ENCODE measurements at places on chromosomes 4 and X.

- no peak for DNase-seq
Observed at GRCh38 chr4:8699063-8699385, 106.5 kb downstream of the CPZ start.

DNA sequence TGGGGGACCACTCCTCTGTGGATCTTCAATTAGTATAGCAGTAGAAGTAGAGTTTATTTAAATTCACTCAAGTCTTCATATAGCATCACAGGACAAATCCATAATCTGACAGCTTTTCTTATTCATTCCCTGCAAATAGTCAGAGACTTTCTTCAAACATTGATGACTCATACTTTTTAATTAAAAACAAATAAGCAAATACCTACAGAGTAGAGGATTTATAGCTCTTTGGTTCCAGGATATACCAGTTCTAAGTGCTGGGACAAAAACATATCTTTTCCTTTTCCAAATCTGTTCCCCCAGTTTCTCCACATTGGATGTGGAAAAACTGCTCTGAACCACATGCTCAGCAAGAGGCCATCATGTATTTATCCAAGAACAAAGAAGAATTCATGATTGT lies 24.1 kb downstream of the EMCN start:
- DNase-seq: no peak

DNA sequence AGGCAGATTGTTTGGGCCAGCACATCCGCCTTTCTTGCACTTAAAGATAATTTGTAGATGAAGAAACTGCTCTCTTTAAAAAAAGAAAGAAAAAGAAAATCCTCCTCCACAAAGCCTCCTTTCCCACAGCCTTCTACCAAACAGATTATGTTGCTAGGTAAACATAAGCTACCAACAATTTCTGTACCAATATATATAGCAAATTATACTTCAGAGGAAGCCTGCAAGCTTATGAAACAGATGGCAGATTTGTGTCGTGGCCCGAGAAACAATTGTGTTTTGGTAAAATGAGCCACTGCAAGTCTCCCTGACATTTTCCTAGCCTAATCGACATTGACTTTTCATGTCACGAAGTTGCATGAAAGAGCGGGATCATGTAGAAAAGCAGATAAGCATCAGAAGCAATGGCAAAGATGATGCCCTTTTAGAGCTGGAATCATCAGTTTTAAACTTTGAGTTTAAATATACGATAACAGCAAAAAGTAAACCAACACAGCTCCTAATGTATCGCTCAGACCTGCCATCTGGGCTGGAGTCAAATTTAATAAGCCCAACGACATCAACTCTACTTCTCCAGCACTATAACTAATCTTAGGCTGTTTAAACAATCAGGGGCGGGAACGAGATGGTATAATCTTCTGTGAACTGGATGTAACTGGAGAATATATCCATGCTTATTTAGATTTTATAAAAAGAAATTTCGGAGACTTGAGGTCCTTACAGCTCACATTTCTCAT lies 94.9 kb upstream of the PLAC1 start:
- DNase-seq: no peak

- no peak for DNase-seq
Observed at GRCh38 chrX:150635952-150636351, 57.2 kb upstream of the MTMR1 start.

GRCh38 chr4:96356591-96357370 lies 516.9 kb downstream of the PDHA2 start:
- no peak for DNase-seq

GRCh38 chrX:34487364-34487763 lies 169.7 kb downstream of the TMEM47 start:
- no peak for DNase-seq

- DNase-seq: no peak
Observed at GRCh38 chr4:37530451-37530850, 155.7 kb downstream of the RELL1 start.

- no peak for DNase-seq
Observed at GRCh38 chrX:13128104-13128503, 83.7 kb upstream of the FAM9C start.

DNA sequence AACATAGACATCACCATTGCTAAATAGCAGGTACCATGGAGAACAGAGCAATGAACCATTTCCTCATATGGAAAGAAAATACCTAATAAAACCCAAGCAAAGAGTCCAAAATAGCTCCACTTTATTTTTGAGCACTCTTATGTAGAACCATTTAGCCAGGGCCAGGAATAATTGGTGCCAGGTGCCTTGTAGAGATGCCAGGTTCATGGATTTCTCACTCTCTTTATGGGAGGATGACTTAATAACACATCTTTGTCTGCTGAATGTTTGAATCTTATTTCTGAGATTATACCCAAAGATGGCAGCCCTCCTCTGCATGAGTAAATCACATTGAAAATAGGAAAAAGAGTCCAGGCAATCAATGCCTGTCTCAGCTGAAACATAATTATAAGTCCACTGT lies 212.3 kb upstream of the SFRP2 start:
- DNase-seq: no peak

DNA sequence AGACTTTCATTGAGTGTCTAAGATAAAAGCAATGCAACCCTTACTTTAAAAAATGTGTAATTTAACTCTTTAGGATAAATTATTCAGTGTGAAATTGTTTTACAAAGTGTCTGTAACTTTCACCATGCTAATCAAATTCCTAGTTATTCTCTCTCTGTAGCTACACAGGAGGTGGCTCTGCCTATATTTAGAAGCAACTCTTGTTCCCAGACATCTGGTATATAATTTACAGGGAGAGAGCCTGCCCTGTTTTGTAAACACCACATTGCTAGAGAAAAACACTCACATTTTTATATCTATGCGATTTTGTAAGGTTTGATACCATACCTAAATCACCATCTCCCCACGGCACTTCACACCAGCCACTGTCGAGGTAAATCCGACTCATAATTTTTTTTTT lies 35.5 kb upstream of the SPATA4 start:
- no peak for DNase-seq

DNA sequence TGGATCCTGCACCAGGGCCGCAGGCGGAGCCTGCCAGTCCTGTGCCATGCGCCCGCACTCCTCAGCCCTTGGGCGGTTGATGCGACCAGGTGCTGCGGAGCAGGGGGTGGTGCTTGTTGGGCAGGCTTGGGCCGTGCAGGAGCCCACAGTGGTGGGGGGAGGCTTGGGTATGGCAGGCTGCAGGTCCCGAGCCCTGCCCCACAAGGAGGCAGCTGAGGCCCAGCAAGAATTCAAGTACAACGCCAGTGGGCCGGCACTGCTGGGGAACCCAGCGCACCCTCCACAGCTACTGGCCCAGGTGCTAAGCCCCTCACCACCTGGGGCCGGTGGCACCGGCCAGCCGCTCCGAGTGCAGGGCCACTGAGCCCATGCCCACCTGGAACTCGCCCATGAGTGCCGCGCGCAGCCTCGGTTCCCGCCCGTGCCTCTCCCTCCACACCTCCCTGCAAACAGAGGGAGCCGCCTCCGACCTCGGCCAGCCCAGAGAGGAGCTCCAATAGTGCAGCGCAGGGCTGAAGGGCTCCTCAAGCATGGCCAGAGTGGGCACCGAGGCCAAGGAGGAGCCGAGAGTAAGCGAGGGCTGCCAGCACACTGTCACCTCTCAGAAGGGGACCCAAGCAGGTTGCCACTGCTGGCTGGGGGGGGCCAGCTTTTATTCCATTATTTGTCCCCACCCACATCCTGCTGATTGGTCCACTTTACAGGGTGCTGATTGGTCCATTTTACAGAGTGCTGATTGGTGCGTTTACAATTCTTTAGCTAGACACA lies 339.0 kb upstream of the KLF3 start:
- DNase-seq: no peak

- DNase-seq: no peak
Observed at GRCh38 chrX:45622042-45622423, 421.4 kb upstream of the DIPK2B start.

GRCh38 chr4:15729910-15730533 lies 27.2 kb downstream of the BST1 start:
- DNase-seq: no peak

DNA sequence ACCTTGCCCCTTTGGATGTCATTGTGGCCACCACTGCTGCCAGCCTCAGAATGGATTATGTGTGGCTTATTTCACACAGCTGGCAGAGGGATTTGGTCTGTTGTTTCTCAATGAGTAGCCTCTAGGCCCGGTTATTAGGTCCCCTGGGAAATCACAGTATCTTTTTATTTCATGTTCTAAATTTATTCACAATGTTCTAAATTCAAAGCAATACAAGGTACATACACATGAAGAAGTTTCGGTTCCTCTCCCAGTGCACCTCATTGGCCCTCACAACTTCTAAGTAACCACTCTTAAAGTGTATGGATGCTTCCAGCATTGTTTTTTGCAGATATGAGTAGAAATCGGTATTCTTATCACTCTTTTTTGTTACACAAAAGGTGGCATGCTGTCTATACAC lies 262.7 kb downstream of the RCHY1 start:
- DNase-seq: no peak

- no peak for DNase-seq
Observed at GRCh38 chr4:122588453-122589238, 32.2 kb downstream of the IL21 start.

GRCh38 chrX:153465691-153466380 lies 4.5 kb downstream of the HAUS7 start:
- no peak for DNase-seq

GRCh38 chr4:73668782-73669201 lies 48.6 kb upstream of the RASSF6 start:
- DNase-seq: no peak

DNA sequence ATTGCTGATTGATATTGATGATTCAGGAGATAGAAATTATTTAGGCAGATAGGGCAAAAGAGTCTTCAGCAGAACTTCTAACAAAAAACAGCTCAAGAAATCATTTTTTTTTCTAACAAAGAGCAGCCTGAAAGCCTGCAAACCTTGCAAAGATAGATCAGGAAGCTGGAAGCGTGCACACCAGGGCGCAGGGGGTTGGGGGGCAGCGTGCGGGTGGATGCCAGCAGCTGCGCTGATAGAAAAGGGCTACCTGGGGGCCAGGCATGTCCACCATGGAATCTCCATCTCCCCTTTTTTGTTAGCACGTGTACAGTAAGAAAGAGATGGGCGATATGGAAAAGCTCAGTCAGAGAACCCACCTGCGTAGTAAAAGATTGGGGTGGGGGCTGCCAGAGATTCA lies 1.7 kb upstream of the CCDC110 start:
- DNase-seq: no peak

DNA sequence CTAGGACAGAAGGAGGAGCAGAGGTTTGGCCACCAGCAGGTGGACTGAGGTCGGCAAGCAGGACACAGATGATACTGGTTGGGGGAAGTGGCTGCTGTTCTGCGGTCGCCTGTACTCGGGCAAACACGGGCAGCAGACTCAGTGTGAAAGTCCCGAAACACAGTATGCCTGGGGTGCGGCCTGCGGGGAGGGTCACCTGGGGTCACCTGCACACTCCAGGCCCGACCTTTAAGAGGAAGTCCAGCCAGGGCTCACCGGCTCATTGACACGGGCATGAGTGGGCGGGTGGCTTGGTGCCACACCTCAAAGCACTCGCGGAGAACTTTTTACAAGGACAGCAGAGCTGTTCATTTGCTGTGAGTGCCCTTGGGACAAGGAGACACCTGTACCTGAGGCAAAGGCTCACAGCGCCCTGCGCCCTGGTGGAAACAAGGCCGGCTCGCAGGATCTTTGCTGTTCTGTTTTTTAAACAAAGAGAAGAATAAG lies 71.5 kb upstream of the MXD4 start:
- no peak for DNase-seq

DNA sequence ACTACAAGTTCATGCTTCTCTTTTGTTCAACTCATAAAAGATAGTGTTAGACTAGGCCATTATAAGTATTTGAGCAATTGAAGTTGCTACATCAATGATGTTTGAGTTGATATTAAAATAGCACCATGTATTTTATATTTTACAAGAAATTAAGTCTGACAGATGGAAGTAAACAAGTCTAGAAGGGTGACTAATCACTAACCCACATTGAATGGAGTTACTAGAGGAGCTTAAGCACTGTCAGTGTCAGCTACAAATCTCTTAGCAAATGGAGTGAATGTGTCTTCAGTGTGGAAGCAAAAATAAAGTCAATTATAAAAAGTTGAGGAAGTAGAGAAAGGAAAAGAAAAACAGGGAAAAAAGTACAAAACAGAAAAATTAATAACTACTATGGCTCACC lies 592.5 kb downstream of the PCDH18 start:
- DNase-seq: no peak

- no peak for DNase-seq
Observed at GRCh38 chr4:15694431-15694830, 8.4 kb upstream of the BST1 start.

DNA sequence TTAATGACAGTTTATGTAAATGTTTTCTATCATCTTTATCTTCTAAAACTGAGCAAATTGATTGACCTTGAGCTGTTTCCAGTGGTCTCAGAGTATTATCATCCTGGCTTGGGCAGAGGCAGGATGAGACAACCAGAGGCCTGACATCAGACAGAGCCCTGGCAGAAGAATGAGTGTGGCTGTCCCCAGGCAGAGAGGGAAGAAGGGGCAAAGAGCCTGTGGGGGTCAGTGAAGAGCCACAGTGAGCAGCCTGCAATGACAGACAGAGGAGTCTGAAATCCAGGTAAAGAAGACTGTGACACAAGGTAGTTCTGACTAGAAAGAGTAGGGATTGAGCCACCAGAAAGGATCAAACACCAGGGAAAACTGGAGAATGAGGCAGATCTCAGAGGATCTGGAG lies 182.4 kb upstream of the ARSJ start:
- no peak for DNase-seq

- no peak for DNase-seq
Observed at GRCh38 chrX:46712764-46713163, 46.2 kb downstream of the SLC9A7 start.

DNA sequence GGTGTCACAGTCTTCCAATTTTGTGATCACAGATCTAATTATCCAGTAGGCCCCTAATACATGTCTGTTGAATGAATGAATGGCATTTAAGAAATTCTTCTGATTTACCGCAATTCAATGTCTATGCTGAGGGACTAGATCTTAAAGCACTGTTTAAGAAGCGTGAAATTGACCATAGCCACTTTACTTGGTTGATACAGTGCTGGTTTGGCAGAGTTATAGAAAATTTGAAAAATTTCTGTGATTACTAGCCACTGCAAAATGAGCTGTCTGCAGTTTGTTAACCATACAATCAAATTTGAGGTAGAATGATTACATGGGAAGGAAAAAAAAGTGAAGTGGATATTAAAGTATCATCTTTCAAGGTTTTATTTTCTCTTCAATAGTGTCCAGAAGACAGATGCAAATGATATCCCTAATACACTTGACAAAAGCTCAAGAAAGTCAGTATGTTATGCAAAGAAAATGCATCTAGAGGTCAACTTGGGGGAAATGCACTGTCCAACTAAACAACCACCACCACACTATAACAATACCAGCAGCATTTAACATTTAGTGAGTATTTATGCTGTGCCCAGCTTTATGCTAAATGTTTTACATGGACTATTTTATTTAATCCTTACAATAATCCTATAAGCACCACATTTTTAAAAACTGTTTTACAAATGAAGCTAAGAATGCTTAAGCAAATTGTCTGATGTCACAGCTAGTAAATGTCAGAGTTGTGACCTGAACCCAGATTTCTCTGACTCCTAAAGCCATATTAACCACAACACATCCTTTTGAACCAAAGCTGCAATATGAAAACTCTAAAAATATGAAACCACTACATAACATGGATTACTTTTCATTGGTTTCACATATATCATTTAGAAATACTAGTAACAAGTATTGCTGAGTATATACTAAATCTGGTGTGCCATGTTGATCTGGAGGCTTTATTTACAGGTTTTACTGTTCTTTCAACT lies 217.9 kb upstream of the MAB21L2 start:
- no peak for DNase-seq

Data from effector memory CD4-positive, alpha-beta T cell (primary cell).